Kidney glomerular epithelial cell (primary cell): ENCODE measurements at places on chromosomes 7 and 10.

DNA sequence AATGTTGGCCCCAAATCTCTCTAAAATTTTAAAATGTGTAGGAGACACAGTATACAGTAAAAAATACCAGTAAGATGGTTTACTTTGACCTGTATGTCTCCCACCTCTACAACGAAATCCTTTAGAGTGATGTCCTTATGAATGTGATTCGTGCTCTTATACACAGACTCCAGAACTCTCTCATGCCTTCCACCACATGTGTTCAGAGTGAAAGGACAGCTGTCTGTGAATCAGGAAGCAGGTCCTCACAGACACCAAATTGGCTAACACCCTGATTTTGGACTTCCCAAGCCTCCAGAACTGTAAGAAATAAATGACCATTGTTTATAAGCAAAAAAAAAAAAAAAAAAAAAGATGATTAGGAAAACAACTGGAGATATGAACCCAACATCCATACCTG, 35.2 kb downstream of the RNF133 start:
- DNase-seq: no peak

DNA sequence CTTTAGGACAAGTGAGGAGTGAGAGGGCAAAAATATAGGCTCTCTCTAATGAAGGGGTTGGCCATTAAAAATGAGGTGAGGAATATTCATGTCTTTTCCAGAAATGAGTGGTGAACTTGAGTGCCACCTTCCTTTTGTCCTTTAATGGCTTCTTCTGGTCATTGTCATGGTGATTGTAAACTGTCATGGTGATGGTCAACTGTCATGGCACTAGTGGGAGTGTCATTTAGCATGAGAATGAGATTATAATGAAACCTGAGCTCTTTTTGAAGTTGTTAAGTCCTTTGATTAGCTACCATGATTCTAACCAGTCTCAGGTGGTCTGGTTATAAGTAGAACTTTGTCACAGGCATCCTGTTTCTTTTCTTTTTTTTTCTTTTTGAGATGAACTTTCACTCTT, 524.4 kb downstream of the NEBL start:
- DNase-seq: no peak

- no peak for DNase-seq
These were observed 30.0 kb upstream of the CFAP46 start for GRCh38 chr10:132972149-132972985.

- no peak for DNase-seq
These were observed 20.7 kb downstream of the MDFIC start for GRCh38 chr7:114942446-114943175.

- no peak for DNase-seq
These were observed 181.0 kb upstream of the HPS1 start for GRCh38 chr10:98627711-98628110.

DNA sequence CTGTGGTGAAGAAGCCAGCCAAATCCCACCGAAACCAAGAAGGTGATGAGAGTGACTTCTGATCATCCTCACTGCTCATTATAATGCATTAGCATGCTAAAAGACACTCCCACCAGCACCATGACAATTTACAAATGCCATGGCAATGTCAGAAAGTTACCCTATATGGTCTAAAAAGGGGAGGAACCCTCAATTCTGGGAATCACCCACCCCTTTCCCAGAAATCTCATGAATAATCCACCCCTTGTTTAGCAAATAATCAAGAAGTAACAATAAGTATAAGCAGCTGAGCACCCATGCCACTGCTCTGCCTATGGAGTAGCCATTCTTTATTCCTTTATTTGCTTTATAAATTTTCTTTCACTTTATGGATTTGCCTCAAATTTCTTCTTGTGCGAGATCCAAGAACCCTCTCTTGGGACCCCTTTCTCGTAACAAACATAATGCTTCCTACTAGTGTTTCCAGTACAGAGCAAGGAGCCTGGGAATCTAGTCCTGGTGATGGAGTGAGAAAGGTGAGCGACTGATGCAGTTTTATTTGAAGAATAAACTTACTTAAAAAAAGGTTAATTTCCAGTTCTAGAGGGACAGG, 18.4 kb upstream of the EXOC6 start:
- DNase-seq: no peak

GRCh38 chr10:101008823-101009423, 9.3 kb downstream of the LZTS2 start:
- no peak for DNase-seq

DNA sequence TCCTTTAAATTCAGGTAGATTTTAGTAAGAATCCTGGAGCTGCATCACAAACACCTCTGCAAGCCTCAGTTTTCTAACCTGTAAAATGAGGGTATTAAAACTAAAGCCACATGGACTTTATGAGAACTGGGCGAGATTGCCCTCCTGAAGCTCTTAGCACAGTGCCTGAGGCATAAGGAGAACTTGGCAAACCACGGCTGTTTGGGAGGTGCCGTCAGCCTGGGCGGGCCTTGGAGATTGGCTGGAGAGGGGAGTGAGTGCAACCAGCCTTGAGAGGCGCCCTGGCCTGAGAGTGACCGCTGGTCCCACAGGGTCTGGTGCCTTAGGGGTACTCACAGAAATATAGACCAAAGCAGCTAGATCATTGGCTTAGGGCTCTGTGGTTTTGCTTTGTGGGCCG, 5.4 kb upstream of the TNS3 start:
- no peak for DNase-seq

GRCh38 chr7:52168085-52168484, 851.5 kb upstream of the COBL start:
- no peak for DNase-seq

GRCh38 chr10:32182476-32182875, 126.3 kb upstream of the KIF5B start:
- no peak for DNase-seq

DNA sequence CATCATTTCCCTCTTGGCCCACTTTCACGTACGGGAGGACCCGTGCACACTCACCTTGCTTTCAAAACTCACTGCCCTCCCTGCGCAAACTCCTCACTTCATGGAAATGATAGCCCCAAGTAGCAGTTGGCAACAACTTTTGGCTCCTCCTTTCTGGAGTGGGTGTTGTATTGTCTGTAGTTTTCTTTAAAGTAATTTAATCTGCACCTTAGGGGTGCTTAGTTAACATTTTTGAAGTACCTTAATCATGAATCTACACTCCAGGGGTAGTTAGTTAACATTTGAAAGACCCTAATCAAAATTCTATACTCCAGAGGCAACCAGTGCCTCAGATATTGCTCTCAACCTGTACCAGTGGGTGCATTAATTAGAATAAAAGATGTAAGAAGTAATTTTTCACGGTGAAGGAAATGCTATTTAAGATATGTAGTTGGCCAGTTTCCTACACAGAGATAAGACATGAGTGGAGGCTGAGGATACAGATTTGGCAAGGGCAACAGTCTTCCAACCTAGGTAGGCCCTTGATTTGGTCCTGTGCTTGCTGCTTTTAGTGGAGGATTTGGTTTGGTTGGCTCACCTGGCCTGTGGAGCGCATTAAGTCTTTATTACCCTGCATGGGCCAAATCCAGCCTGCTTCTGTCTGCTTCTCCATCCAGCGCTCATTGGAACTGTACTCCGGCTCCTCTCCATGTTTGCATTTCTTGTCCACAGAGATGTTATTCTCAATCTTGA, 93.0 kb downstream of the EXOC4 start:
- DNase-seq: no peak

GRCh38 chr10:29642990-29643389, 8.2 kb upstream of the SVIL start:
- DNase-seq: peak; percentile 27

DNA sequence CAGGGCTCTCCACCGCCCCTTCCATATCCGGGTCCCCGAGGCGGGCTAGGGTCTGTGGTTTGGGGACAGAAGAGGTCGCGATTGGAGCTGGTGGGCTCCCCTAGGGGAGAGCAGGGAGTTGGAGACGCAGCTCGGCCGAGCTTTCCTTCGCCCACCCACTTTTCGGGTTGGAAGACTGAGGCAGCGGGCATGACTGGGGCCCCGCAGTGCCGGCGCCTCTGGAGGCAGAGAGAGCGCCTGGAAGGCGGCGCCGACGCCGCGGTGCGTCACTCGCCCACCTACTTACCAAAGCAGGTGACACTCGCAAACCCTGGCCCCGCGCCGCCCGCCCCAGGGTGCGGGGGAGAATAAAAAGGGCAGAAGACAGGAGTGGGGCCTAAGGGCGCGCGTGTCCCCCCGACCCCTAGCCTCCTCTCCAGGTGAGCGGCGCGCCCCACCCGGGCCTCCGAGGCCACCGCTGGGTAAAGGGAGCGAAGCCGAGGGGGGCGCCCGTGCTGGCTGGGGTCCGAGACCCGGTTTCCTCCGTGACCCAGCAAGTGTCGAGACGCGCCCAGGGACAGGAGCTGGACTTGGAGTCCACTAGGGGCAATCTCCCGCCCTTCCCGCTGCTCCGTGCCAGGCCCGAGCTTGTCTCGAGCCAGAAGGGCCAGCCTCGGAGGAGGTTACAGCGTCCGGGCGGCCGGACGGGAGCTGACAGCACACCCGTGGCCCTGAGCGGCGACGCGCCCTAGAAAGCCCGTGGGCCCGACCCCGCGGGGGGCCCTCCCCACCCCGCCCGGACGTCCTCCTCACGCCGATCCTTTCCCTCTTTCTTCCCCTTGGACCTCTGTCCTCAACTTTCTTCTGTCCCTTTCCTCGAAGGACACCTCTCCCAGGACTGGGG, 34.4 kb upstream of the GRID1 start:
- DNase-seq: no peak

- DNase-seq: no peak
These were observed 335.4 kb downstream of the PARD3 start for GRCh38 chr10:34479520-34480179.

DNA sequence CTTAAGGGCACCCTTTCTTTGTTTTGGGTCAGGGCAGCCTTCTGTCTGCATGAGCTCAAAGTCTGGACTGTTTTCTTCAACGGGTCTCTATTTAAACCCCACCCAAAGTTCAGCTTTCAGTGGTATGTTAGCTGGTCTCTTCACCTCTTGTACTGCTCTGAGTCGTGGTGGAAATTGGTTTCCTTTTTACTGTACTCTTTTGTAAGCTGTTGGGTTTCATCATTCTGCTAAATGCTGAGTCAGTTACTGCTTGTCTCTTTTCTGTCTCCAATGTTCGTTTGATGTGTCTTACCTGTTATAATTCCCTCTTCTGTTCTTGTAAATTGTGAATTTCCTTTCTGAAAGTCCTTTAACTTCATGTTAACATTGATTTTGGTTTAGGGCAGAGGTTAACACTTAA, 64.1 kb upstream of the MALRD1 start:
- no peak for DNase-seq

DNA sequence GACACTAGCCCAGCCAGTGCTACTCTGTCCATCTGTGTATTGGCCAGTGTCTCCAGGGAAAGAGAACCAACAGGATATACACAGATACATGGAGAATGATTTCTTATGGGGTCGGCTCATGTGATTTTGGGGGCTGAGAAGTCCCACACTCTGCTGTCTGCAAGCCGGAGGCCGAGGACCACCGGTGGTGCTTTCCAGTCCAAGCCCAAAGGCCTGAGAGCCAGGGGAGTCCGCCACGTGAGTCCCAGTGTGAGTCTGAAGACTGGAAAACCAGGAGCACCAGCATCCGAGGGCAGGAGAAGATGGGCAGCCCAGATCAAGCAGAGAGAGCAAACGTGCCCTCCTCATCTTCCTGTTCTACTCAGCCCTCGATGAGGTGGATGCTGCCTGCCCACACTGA, 71.5 kb downstream of the C10orf143 start:
- no peak for DNase-seq

- DNase-seq: peak; percentile 47
These were observed 928.7 kb downstream of the IPMK start for GRCh38 chr10:57338823-57339558.

DNA sequence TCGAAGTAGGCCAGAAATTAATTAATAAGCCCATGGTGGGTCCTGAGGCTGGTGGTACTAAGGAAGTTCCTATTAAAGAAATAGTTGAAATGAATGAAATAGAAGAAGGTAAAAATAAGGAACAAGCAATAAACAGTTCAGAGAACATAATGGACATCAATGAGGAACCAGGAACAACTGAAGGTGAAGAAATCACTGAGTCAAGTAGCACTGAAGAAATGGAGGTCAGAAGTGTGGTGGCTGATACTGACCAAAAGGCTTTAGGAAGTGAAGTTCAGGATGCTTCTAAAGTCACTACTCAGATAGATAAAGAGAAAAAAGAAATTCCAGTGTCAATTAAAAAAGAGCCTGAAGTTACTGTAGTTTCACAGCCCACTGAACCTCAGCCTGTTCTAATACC, 36.0 kb downstream of the SLK start:
- no peak for DNase-seq

DNA sequence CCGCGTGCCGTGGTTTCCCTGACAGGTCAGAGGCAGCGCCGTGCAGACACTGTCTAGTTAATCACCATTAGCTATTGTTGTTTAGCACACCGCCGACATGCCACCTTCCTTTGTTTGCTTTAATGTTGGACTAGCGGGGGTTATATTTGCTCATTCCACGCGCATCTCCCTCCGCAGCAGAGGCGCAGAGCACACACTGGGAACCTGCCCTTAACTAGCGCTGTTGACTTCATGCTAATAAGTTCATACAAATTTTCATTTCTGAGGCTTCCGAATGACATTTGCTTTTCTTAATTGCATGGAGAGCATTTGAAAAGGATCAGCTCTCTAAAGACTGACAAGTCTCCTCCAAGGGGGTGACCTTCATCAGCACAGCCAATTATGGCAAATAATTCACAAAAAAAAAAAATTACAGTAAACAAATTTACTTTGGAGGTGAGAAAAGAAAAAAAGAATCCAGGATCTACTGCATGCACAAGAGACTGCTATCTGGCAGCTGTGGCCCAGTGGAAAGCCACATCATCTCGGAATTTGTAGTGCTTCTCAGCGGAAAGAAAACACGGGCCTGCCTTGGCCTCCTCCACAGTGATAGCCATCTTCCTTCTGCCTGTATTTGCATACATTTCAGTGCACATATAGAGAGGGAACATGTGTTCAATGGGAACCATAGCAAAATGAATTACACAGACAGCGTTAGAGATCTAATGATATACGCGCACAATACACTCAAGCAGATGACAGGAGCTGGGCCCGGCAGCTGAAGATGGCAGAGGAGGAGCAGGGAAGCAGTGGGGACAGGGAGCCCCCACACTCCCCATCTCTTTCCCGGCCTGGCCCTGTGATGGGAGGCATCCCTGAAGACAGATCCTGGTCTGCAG, 94.2 kb downstream of the EBF3 start:
- DNase-seq: no peak

GRCh38 chr10:98173260-98173659, 38.8 kb downstream of the R3HCC1L start:
- no peak for DNase-seq

GRCh38 chr7:155715111-155715805, 70.8 kb downstream of the RBM33 start:
- no peak for DNase-seq

GRCh38 chr10:43863859-43864591, 215.3 kb upstream of the ZNF32 start:
- DNase-seq: peak; percentile 33

DNA sequence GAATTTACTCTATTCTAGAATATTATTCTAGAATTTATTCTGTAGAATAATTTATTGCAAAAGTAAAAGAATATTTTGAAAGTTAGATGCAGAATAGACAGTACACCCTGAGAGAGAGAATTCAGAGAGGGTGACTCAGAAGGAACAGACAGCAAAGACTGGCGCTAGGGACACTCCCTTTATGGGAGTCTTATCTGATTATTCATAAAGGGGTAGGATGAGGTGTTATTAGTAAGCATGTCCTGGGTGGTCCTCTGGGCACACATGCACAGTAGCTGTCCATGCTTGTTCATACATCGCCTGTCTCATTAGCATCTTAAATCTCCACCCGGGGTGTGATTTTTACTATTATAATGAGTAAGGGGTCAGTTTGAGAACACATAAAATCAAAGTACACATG, 100.1 kb downstream of the XPNPEP1 start:
- DNase-seq: no peak
